ENCODE measurements at places on chromosomes 16 and 17. TPM values are rescaled to one million over a fixed set of nuclear protein-coding genes. Genes with fewer than 3 reads are reported as not detected.

DNA sequence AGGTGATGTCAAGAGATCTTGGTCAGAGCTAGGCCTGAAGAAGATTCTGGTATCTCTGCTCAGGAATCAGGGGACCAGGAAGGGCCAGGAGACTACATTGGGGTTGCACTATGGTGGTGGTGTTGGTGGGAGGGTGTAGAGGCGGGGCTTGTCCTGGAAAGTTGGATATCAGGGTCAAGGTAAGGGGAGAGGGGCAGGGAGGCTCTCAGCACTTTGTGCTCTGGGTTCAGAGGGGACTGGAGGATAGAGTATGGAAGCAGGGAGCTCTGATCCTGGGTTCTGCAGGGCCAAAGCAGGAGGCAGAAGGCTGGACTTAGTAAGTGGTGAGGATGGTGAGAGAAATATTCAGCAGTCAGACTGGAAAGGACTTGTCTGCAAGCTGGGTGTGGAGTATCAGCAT lies 3.0 kb downstream of the NOL3 start:
- peaks cover 75% of the 10 kb centered on the region for H3K27me3 ChIP-seq
- no peaks in the 10 kb centered on the region for H3K4me1 ChIP-seq
- peak overlapping the region; percentile 76 for H3K4me3 ChIP-seq

DNA sequence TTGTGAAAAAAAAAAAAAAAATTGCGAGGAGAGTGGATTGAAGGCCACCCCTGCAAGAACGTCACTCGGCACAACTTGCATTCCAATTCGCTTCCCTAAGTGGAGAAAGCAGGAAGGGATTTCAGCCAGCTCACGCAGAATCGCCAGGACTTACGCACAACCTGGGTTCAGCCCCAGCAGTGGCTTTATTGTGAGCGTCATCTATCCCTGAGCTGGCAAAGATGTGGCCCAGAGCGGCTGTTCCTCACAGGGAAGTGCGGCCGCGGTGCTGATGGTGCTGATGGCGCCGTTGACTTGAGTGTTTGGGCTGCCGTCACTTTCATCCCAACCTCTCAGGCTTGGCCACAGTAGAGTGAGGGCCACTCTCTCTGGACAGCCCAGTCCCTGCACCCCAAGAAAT lies 197.6 kb downstream of the NTN1 start:
- peaks cover 48% of the 10 kb centered on the region for H3K36me3 ChIP-seq
- peaks cover 8% of the 10 kb centered on the region for H3K4me1 ChIP-seq
- H3K4me3 ChIP-seq: no peak overlapping the region
- no peaks in the 10 kb centered on the region for H3K27me3 ChIP-seq
- H3K27ac ChIP-seq: no peak overlapping the region

The FZD2 gene
- total RNA-seq: 23.0 TPM

GRCh38 chr17:51860954-51861561 lies 297.5 kb downstream of the CA10 start:
- no peaks in the 10 kb centered on the region for H3K4me1 ChIP-seq
- H3K36me3 ChIP-seq: no peaks in the 10 kb centered on the region
- peaks cover 1% of the 10 kb centered on the region for H3K27me3 ChIP-seq
- no peak overlapping the region for H3K27ac ChIP-seq
- no peak overlapping the region for H3K4me3 ChIP-seq

DNA sequence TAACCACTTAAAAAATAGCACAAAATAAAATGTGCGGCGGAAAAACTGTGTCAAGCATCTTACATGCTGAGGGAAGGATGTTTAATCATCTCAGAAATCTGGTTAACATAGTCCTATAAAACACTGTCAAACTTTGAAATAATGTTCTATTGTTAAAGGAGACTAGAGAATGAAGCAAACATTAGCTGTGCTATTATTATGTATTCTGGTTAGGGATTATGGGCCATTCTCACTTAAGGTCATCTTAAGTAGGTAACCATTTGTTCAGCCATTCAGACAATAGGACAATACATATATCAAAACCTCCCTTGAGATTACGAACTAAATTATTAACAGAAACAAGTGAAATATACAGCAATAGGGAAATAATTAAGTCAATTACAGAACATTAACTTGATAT lies 24.7 kb downstream of the GRB2 start:
- DNase-seq: no peak
- no peak overlapping the region for H3K27ac ChIP-seq
- peaks cover 15% of the 10 kb centered on the region for H3K36me3 ChIP-seq
- peaks cover 3% of the 10 kb centered on the region for H3K4me1 ChIP-seq

The CDH1 gene
- total RNA-seq: 119 TPM

GRCh38 chr16:59840169-59840568 lies 1106.1 kb upstream of the GOT2 start:
- H3K27ac ChIP-seq: no peak overlapping the region
- no peaks in the 10 kb centered on the region for H3K4me1 ChIP-seq
- H3K4me3 ChIP-seq: no peak overlapping the region
- no peak for DNase-seq
- H3K27me3 ChIP-seq: no peaks in the 10 kb centered on the region

- peak; percentile 56 for DNase-seq
- no peaks in the 10 kb centered on the region for H3K36me3 ChIP-seq
- no peak overlapping the region for H3K27ac ChIP-seq
- H3K27me3 ChIP-seq: no peaks in the 10 kb centered on the region
- H3K4me3 ChIP-seq: no peak overlapping the region
- H3K4me1 ChIP-seq: peaks cover 11% of the 10 kb centered on the region
Measured at GRCh38 chr16:22633799-22634198, 123.1 kb downstream of the NPIPB5 start.

The KRTAP3-3 gene
- not detected for total RNA-seq

- DNase-seq: no peak
- H3K27ac ChIP-seq: no peak overlapping the region
- H3K27me3 ChIP-seq: no peaks in the 10 kb centered on the region
- no peaks in the 10 kb centered on the region for H3K4me1 ChIP-seq
- H3K4me3 ChIP-seq: no peak overlapping the region
Measured at GRCh38 chr16:48949636-48950035, 332.0 kb downstream of the CBLN1 start.

The ELMO3 gene
- total RNA-seq: 11.0 TPM

DNA sequence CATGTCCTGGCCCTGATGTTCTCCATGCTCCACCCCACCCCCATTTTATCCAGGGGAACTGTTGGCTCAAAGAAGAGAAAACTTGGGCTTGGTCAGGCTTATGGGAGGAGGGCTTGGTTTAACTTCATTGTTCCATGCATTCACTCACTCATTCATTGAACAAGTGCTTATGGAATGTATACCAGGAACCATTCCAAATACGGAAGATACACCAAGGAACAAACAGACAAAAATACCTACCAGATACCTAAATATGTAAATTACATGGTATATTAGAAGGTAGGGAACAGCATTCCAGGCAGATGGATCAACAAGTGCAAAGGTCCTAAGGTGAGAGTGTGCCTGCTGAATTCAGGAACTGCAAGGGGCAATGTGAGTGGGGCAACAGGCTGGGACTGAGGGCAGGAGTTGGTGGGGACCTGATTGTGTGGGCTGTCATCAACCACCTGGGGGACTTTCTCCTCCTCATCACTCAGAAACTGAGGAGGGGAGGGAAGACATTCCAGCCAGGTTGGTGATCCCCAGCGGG lies 39.9 kb downstream of the RAI1 start:
- H3K4me3 ChIP-seq: no peak overlapping the region
- DNase-seq: no peak
- no peak overlapping the region for H3K27ac ChIP-seq
- H3K27me3 ChIP-seq: peaks cover 54% of the 10 kb centered on the region
- H3K36me3 ChIP-seq: no peaks in the 10 kb centered on the region

Measured in endodermal cell (in vitro differentiated cells).